ENCODE measurements at places on chromosomes 3 and 15.

GRCh38 chr3:69647511-69648110, 91.7 kb upstream of the MITF start:
- no peak for DNase-seq

GRCh38 chr3:51819709-51820406, 40.8 kb upstream of the IQCF6 start:
- DNase-seq: no peak

DNA sequence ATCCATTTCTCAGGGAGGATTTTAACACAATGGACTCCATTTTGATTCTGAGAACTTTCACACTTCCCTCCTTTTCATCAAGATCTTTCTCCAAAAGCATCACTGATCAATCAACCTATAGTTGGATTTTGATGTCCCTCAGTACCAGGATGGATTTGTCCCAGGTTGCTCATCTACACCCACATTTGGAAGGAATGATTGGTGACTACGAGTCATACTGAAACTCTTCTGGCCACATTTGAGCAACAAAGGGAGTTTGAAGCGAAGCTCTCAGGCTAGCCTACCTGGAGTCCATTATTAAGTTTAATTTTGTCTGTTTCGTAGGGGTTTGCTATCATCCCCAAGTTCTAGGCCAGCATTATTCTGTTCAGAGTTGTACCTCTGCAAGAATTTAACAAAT, 31.3 kb upstream of the ATP8B4 start:
- DNase-seq: no peak

- DNase-seq: no peak
These were observed 21.3 kb downstream of the ITGA11 start for GRCh38 chr15:68410466-68411342.

DNA sequence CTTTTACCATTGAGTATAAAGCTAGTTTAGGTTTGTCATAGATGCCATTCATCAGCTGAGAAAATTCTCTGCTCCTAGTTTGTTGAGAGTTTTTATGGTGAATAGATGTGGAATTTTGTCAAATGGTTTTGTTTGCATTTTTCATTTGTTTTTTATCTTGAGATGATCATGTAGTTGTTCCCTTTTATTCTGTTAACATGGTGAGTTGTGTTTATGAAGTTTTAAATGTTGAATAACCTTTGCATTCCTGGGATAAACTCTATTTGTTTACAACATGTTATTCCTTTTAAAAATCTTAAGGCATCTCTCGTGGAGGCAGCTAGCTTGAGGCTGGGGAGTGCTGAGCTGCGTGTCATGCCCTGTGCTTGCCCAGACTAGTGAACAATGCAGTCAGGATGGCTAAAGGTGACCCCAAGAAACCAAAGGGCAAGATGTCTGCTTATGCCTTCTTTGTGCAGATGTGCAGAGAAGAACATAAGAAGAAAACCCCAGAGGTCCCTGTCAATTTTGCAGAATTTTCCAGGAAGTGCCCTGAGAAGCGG, 48.5 kb downstream of the ANAPC13 start:
- no peak for DNase-seq

DNA sequence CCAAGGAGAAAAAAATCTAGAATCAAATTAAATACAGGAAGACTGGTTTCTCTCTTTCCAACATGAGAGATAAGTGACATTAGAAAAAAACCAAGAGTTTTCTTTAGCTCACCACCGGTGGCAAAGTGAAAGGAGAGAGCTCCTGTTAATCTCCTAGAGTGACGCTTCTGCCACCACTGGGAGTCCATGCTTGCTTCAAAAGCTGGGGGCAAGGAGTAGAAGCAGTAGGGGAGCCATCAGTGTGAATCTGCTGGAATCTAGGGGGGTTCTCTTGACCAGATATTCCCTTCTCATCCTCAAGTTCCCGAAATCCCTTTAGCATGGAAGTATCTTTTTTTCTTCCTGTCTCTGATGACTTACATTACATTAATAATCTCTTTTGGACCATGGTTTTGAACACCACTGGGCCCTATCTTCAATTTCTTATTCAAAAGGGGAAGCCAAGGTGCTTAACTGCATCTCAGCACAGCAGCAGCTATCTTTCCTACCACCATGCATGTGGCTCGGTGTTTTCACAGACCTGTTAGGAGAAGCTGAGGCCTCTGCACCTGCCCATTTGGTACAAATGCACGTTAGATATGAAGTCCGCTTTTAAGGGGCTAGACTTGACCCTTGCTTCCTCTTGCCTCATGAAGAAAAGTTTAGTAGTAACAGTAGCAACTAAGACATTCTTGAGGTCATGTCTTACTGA, 6.6 kb upstream of the ICE2 start:
- no peak for DNase-seq

DNA sequence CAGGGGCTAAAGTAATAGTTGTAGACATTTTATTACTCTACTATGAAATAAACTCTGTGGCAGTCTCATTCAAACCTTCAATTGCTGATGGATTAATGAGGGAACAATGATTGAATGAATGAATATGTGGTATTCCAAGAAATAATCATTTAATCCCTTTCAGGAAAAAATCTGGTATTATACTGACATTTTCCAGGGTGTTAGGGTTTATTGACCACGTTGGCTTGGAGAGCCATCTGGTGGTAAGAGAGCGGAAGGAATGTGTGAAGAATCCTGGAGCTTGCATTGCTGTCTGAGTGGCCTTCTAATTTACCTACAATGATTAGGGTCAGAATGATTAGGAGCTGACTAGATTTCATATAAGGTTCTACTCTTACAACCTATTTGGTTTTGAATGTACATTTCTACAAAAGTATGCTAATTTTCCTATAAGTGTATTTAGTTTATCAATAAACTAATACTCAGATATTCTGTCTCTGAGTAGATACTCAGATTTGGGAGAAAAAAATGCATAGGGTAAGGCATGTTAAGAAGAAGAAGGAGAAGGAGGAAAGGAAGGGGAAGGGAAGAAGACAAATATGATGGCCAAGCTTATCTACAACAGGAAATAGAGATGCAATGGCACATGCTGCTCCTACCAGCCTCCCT, 249.9 kb downstream of the ROBO1 start:
- no peak for DNase-seq

DNA sequence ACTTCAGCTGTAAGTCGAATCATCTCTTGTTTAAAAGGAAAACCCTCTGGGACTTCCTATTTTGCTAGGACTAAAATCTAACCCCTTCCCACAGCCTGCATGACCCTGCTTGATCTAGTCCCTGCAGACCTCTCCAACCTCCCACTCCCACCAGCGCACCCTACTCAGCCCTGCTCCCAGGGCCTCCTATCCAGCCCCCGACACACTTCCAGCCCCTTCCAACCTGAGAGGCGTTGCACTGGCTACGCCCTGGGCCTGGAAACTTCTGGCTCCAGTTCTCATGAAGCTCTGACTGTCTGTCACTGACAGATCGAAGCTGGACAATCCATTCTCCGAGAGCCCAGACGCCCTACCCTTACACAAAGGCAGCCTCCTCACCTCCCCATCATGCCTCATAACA, 21.8 kb downstream of the NTRK3 start:
- peak; percentile 21 for DNase-seq

DNA sequence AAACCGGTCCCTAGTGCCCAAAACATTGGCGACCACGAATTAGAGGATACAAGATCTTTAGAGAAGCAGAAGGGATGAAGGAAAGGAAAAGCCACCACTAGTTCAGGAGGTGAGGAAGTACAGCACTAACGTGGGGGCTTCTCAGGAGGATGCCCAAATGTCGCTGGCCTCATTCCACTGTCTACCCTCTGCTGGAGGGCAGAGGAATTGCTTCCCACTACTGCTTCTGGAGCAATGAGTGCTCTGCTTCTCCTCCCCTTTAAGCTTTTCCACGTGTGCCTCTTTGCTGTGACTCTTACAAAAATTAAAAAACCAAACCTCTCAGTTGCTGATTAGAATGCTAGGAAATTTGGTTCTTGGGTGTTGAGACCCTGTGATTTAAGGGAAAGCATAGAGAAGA, 281.3 kb downstream of the CLSTN2 start:
- no peak for DNase-seq

DNA sequence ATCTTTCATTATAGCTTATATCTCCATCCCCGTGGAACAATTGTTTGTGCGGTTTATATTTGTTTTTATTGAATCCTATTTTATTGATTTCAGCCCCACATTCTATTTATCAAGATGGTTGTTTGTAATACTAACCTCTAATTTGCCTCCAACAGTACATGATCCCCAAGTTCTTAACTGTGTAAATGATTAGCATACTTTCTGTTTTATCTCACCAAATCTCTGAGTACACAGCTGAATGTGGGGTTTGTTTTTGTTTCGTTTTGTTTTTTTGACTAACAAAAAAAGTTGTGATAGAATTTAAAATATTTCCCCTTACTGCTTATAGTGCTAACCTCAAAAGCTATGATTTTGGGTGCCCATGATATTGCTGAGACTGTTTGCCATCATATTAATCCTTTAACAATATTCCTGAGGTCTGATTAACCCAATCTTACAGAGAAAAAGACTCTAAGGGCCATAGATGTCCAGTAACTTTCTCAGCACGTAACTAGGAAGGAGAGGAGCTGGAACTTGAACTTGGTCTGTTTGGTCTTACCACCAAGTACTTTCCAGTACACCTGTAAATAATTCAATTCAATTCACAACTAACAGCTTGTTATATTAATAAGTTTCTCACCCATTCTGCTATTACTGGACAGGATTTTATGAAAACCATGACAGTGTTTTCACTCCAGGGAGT, 789.8 kb downstream of the TUSC7 start:
- DNase-seq: no peak

DNA sequence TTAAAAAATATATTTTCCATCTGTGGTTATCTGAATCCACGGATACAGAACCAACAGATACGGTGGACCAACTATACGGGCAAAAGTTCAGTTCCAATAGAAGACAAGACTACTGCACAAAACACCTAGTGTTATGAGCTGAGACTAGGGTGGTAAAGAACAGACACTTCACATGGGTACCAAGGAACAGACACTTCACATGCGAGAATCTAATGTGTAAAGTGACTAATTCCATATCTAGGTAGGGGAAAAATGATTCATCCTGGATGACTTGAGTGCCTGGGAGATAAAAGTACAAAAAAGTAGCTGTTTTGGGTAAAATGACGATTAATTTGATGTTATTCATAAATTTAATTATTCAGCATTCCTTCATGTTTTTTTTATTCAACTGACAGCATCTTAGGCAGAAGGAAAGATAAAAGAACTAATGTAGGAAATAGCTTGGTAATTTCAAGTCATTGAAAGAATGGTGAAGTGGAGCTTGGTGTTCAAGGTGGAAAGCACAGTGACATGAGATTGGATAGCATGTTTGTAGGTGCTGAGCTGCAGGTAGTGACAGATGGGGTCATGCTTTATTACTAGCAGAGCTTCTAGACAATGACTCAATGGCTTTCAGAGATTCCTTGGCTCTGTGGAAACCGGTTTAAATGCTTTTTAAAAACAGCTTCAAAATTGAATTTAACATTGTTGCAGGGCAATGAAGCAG, 5.2 kb downstream of the CD200 start:
- DNase-seq: no peak

Data from ascending aorta (tissue), 2 donors.